ENCODE measurements at places on chromosomes 7 and 10.

GRCh38 chr7:46191776-46192175 lies 270.7 kb upstream of the IGFBP3 start:
- no peak for DNase-seq

GRCh38 chr10:29317423-29318021 lies 28.7 kb downstream of the LYZL1 start:
- no peak for DNase-seq

- DNase-seq = no peak
Measured at GRCh38 chr10:112950714-112951358, 789 bp downstream of the TCF7L2 start.

- DNase-seq = no peak
Measured at GRCh38 chr10:49344840-49345239, 45.9 kb downstream of the C10orf71 start.

GRCh38 chr10:125738206-125738605 lies 18.7 kb downstream of the EDRF1 start:
- DNase-seq = no peak

- no peak for DNase-seq
Measured at GRCh38 chr7:41582116-41582515, 120.8 kb downstream of the INHBA start.

GRCh38 chr7:128161466-128162125 lies 79.5 kb upstream of the LEP start:
- no peak for DNase-seq
